ENCODE measurements at places on chromosomes 1 and 21. TPM values are rescaled to one million over a fixed set of nuclear protein-coding genes. Genes with fewer than 3 reads are reported as not detected.

The IFI44 gene
- 17.9 TPM for polyA plus RNA-seq

The ILDR2 gene
- polyA plus RNA-seq = 0.46 TPM

The DMRTA2 gene
- not detected for polyA plus RNA-seq

The RHD gene
- polyA plus RNA-seq = not detected

The MACF1 gene
- 40.2 TPM for polyA plus RNA-seq

The TSPAN2 gene
- 0.13 TPM for polyA plus RNA-seq

The MTARC1 gene
- 71.3 TPM for polyA plus RNA-seq

The TMIGD3 gene
- 5.9 TPM for polyA plus RNA-seq

The FAM131C gene
- 0.92 TPM for polyA plus RNA-seq

The LCE1B gene
- not detected for polyA plus RNA-seq

The GTF2B gene
- polyA plus RNA-seq = 20.4 TPM

The UMODL1 gene
- 0.08 TPM for polyA plus RNA-seq

The FMO1 gene
- polyA plus RNA-seq = 0.13 TPM

DNA sequence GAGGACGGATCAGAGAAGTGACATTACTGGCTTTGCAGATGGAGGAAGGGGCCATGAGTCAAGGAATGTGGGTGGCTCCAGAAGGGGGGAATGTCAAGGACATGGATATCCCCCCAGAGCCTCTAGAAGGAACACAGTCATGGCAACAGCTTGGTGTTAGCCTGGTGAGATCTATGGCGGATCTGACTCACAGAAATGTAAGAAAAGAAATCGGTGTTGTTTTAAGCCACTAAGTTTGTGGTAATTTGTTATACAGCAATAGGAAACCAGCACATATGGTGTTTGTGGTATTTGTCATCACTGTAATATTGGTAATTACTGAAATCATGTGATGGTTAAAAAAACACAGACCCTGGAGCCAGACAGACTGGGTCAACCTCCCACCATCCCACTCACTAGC lies 236.2 kb downstream of the SETD4 start:
- H3K27ac ChIP-seq = no peak overlapping the region
- no peaks in the 10 kb centered on the region for H3K27me3 ChIP-seq
- DNase-seq = no peak
- no peaks in the 10 kb centered on the region for H3K4me1 ChIP-seq
- no peaks in the 10 kb centered on the region for H3K36me3 ChIP-seq

DNA sequence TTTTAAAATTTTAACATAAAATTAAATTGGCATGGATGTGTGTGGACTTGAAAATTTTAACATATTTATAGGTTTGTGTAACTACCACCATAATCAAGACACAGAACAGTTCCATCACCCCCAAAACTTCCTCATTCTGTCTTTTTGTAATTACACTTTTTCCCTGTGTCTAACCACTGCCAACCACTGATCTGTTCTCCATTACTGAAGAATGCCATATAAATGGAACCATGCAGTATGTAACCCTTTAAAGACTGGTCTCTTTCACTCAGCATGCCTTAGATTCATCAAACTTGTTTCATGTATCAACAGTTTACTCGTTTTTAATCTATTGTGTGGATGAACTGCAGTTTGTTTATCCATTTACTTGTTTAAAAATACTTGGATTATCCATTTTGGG lies 13.0 kb upstream of the AHCYL1 start:
- H3K4me1 ChIP-seq = no peaks in the 10 kb centered on the region
- no peak for DNase-seq
- no peak overlapping the region for H3K27ac ChIP-seq
- no peaks in the 10 kb centered on the region for H3K36me3 ChIP-seq
- H3K27me3 ChIP-seq = no peaks in the 10 kb centered on the region
- no peak overlapping the region for H3K4me3 ChIP-seq

DNA sequence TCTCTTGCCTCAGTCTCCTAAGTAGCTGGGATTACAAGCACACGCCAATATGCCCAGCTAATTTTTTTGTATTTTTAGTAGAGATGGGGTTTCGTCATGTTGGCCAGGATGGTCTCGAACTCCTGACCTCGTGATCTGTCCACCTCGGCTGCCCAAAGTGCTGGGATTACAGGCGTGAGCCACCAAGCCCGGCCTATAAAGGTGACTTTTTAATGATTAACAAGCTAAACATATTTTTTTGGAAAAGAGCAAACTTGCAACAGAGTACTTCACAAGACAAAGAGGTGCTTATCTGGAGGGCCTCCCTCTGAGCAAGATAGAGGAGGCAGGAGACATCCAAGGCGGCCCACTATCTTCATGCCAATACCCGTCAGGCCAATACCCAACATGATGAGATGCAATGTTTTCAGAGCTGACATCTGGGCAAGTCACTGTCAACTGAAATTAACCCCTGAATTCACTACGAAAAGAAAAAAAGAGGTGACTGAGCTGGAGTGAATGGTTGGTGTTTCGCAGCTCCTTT lies 10.5 kb downstream of the BCAR3 start:
- DNase-seq = no peak
- no peak overlapping the region for H3K27ac ChIP-seq
- no peaks in the 10 kb centered on the region for H3K27me3 ChIP-seq
- peaks cover 11% of the 10 kb centered on the region for H3K4me1 ChIP-seq

GRCh38 chr1:25651036-25651640 lies 34.5 kb downstream of the MAN1C1 start:
- no peak overlapping the region for H3K27ac ChIP-seq
- DNase-seq = no peak
- no peak overlapping the region for H3K4me3 ChIP-seq
- H3K27me3 ChIP-seq = no peaks in the 10 kb centered on the region

- DNase-seq = no peak
- no peaks in the 10 kb centered on the region for H3K4me1 ChIP-seq
- H3K27me3 ChIP-seq = no peaks in the 10 kb centered on the region
- no peaks in the 10 kb centered on the region for H3K36me3 ChIP-seq
- H3K4me3 ChIP-seq = no peak overlapping the region
- H3K27ac ChIP-seq = no peak overlapping the region
Measured at GRCh38 chr1:55716610-55717009, 501.4 kb upstream of the USP24 start.

DNA sequence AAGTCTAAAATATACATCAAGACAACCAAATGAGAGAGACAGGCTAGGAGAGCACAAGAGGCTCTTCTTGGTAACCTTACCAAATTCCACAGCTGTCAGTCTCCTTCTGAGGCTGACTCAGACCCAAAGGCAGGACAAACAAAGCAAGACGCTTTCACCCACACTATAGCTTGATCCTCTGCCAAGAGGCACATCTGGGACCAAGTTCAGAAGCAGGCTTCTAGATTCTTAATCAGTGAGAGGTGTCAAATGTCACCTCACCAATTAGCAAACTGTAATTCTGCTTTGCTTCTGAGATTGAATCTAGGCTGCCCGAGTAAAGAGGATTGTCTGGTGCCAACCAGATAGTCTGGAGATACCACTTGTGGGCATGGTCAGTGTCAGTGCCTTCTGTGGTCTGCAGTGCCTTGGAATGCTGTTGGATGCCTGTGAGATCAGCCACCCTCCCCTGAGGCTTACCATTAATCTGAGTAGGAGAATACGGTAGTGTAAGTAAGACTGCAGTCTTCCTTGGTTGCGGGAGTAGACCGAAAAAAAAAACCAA lies 151.0 kb downstream of the FMN2 start:
- H3K36me3 ChIP-seq = no peaks in the 10 kb centered on the region
- no peaks in the 10 kb centered on the region for H3K27me3 ChIP-seq
- H3K27ac ChIP-seq = no peak overlapping the region
- H3K4me3 ChIP-seq = no peak overlapping the region

DNA sequence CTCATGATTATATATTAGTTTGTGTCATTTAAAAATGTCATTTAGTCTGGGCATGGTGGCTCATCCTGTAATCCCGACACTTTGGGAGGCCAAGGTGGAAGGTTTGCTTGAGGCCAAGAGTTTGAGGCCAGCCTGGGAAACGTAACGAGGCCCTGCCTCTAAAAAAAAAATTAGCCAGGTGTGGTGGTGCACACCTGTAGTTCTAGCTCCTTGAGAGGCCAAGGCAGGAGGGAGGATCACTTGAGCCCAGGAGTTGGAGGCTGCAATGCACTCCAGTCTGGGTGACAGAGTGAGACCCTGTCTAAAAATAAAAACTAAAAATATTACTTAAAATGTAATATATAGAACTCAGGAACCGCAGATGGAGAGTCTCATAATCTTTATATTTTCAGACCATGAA lies 34.6 kb downstream of the RUNX3 start:
- no peaks in the 10 kb centered on the region for H3K27me3 ChIP-seq
- no peaks in the 10 kb centered on the region for H3K36me3 ChIP-seq
- no peaks in the 10 kb centered on the region for H3K4me1 ChIP-seq
- DNase-seq = no peak
- no peak overlapping the region for H3K27ac ChIP-seq
- H3K4me3 ChIP-seq = no peak overlapping the region

DNA sequence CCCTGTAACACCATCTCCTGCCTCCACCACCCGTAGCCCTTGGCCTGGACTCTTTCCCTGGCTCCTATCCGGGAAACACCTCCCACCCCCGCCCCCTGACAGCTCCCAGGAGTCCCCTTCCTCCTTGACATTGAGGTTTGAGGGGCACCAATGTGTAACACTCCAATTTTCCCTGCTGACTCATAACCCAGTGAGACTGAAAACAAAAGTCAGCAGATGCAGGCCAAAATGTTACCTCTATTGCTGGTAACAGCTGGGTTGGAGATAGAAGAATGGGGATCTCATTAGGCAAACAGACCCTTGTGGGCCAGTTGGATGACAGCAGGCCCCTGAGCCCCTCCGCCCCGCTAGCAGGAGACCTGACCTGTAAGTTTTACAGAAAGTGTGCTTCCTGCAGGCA lies 237.2 kb downstream of the KAZN start:
- H3K4me3 ChIP-seq = no peak overlapping the region
- no peak overlapping the region for H3K27ac ChIP-seq
- no peaks in the 10 kb centered on the region for H3K27me3 ChIP-seq
- no peaks in the 10 kb centered on the region for H3K36me3 ChIP-seq

DNA sequence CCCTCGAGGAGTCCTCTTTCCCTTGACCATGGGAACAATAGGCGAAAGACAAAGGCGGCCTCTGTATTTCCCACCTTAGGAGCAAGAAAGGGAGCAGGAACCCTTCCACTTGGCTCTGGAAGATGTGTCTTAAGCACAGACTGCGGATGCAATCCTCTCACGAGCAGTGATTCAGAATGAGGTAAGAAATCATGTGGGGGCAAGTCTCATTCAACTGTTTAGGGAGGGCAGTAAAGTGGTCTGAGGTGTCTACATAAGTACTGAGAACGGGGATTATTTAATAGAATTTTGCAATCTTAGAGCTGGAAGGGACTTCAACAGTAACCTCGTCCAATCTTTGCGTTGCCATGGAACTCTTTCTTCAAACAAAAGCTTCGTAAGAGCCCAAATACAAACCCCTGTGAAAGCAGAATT lies 1.6 kb upstream of the DYRK3 start:
- H3K4me3 ChIP-seq = no peak overlapping the region
- DNase-seq = no peak
- H3K4me1 ChIP-seq = peaks cover 20% of the 10 kb centered on the region
- no peak overlapping the region for H3K27ac ChIP-seq

DNA sequence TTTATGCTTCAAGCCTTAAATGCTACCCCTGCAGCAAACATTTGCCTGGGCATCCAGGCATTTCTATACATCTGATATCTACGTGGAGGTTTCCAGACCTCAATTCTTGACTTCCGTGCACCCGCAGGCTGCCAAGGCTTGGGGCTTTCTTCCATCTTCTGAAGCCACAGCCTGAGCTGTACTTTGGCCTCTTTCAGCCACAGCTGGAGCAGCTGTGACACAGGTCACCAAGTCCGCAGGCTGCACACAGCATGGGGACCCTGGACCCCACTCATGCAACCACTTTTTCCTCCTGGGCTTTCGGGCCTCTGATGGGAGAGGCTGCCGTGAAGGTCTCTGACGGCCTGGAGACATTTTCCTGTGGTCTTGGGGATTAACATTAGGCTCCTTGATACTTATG lies 5.4 kb upstream of the HAO2 start:
- no peak for DNase-seq
- H3K27me3 ChIP-seq = no peaks in the 10 kb centered on the region
- H3K4me3 ChIP-seq = no peak overlapping the region
- H3K4me1 ChIP-seq = peaks cover 15% of the 10 kb centered on the region

GRCh38 chr1:213292614-213293013 lies 241.6 kb downstream of the RPS6KC1 start:
- H3K4me1 ChIP-seq = no peaks in the 10 kb centered on the region
- DNase-seq = no peak
- no peak overlapping the region for H3K4me3 ChIP-seq
- H3K27me3 ChIP-seq = no peaks in the 10 kb centered on the region
- no peak overlapping the region for H3K27ac ChIP-seq
- no peaks in the 10 kb centered on the region for H3K36me3 ChIP-seq

DNA sequence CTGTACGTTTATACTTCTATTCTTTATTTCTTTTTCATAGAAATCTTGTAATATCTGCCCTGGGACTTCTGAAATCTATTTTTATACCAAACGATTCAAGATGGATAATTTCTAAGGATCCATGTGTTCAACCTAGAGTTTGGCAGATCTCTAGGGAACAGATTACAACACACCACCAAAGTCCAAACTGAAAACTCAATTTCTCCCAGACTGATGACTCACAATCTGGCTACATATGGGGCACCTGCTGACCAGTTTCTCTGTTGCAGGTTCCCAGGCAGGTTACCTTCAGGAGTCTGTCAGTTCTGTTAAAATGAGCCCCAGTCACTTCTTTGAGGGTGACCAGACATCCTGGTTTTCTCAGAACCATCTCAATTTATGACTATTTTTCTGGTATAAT lies 439.4 kb downstream of the GPATCH2 start:
- DNase-seq = no peak
- H3K4me3 ChIP-seq = no peak overlapping the region

DNA sequence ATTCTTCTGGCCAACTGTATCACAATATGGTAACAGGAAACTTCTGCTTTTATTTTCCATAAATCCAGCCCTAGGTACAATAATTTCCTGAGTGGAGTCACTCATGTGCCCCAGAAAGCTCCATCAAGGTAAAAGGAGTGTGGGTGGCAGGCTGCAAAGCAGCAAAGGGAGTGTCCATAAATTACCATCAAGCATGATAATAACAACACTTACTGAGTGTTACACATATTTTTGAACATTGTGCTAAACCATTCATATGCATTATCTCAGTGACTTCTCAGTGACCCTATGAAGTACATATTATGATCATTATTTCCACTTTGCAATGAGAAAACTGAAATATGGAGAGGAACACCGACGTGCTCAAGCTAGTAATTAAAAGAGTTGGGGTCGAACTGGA lies 149.2 kb upstream of the PLXNA2 start:
- no peak overlapping the region for H3K27ac ChIP-seq
- DNase-seq = no peak
- no peaks in the 10 kb centered on the region for H3K4me1 ChIP-seq
- no peaks in the 10 kb centered on the region for H3K27me3 ChIP-seq
- no peak overlapping the region for H3K4me3 ChIP-seq
- no peaks in the 10 kb centered on the region for H3K36me3 ChIP-seq

All from liver (tissue), 10 donors.